Right kidney (tissue), 9 donors: ENCODE measurements at places on chromosomes 7 and 10.

DNA sequence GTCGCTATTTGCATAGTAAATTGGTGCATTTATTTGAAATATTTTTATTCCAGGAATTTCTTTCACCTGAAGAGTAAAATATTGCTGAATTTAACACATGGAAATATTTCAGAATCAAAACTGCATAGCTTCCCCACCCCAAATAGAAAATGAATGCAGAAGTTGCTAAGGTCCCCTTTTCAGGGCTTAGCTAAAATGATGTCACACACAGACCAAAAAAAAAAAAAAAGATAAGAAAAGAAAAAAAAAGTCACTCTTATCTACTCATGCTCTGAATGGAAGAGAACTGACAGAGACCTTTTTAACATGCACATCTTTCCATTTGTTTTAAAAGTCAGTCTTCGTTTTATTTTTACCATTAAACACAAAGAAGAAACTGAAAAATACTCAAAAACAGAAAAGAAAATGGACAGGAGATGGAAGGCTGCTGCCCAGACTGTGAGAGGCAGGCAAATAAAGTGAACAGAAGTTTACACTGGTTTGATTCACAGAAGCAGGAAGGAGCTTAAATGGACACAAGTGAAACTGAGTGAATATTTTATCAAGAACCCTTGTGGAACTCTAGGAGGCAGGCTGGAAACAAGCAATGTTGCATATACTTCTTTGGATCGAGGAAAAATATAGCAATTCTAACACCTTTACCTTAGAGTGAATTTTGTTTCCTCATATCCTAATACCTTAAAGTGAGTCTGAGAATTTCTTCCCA lies 32.0 kb downstream of the PSMC2 start:
- DNase-seq = no peak

DNA sequence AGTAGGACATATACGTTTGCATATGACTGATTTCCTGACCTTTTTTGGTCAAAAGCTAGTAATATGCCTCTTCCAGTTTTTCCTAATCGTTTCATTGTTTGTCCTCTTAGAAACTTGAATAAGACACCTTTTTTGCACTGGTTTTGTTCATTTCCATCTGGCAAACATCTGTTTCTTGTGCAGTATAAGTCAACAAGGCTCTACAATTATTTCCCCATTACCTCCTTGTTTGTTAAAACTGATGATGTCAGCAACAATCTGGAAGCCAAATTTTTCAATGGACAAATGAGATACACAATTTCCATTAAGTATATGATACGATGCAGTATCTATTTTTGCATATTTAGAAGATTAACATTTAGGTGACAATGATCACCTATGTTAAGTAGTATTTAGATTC lies 148.8 kb downstream of the NRBF2 start:
- DNase-seq = no peak

DNA sequence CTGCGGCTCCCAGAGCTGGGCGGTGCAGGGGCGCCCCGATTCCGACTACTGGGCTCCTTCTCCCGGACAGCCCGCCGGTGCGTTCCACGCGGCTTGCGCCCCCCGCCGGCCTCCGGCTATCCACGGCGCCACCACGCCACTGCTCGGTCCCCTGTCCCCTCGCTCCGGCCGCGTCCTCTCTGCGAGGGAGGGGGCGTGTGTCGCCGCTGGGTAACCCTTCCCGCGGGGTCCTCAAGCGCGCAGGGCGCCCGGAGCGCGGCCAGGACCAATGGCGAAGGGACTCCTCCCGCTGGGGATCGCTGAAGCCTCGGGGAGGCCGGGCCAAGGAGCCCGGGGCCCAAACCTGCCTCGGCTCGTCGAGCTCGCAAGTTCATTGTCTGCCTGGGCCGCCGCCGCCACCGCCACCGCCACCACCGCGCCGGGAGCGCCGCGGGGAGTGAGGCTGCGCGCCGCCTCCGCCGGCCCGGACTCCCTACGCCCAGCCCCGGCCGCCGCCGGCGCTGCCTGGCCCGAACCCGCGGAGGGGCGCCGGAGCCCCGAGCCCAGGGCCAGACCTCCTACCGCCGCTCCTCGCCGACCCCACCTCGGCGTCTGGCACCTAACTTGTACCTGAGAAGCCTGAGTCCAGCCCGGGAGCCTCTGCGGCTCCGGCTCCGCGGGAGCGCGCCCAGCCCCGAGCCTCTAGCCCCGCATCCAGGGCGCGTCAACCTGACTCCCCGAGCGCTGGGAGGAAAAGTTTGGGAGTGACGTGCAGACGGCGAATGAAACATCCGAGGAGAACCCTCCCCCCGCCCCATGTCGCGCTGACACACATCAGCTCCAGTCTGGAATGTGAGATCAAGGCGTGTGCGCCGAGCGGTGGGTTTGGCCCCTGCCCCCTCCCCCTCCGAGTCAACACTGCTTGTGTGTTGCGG lies at the start of gene CHST15:
CHST15 (minus strand) TSS at position 739 of the 914 bp plus-strand sequence. CDS start 47,386 bp downstream, outside the sequence.
- DNase-seq = peak; percentile 87

- no peak for DNase-seq
Measured at GRCh38 chr7:2950578-2950977, 93.1 kb downstream of the CARD11 start.

DNA sequence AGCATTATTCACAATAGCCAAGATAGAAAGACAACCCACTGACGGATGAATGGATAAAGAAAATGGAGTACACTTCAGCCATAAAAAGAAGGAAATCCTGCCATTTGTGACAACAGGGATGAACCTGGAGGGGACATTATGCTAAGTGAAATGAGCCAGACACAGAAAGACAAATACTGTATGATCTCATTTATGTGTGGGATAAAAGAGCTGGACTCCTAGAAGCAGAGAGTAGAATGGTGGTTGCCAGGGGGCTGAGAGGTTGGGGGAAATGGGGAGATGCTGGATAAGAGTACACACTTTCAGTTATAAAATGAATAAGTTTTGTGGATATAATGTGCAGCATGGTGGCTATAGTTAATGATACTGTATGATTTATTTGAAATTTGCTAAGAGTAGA lies 124.4 kb downstream of the SEC23IP start:
- DNase-seq = no peak

DNA sequence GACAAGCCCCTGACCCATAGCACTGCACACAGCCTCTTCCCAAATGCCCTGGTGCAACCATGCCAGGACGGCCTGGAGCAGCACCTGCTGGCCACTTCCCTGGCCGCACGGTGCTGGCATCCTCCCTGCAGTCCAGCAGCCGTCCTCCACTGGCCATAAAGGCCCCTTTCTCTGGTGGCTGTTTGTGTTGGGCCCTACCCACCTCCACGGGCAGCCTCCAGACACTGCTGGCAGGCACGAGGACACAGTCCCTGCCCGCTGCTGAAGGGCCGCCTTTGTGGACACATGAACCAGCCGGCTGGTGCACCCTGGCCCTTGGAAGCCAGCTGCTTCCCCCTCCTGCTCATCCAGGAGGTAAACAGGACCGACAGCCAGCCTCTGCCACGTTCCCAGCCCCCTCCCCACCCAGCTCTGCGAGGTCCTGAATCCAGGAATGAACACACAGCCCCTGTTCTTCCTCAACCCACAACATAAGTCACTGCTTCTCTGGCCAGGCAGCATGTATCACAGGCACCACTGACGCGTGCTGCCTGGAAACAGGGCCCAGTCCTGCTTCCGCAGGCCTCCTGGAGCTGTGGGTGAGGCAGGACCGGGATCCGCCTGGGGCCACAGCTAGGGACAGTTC lies 43.8 kb downstream of the SPOCK2 start:
- peak; percentile 66 for DNase-seq

GRCh38 chr10:29409241-29410054 lies 120.6 kb downstream of the LYZL1 start:
- peak; percentile 95 for DNase-seq

GRCh38 chr10:22913474-22914092 lies 14.3 kb upstream of the ARMC3 start:
- no peak for DNase-seq

DNA sequence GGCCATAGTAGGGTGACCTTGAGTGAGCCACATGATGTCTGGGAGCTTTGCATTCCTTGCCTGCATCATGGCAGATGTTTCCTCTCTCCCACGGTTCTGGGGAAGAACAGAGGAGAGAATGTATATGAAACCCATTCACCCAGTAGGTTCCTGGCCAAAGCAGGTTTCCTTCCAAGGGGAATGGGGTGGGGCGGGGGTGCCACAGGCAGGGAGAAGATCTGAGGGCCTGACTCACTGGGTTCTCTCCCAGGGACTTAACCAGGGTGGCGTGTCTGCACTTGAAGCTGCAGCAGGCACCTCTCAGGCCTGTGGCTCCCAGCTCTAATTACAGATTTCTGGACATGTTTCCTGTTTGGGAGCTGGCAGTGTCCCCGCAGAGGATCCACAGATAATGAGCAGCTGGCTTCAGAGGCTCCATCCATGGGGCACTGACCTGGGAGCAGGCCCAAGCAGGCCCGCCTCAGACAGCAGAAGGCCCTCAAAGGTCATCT lies 50.2 kb upstream of the ZMIZ1 start:
- no peak for DNase-seq

GRCh38 chr10:58574058-58574457 lies 61.4 kb downstream of the BICC1 start:
- DNase-seq = no peak

DNA sequence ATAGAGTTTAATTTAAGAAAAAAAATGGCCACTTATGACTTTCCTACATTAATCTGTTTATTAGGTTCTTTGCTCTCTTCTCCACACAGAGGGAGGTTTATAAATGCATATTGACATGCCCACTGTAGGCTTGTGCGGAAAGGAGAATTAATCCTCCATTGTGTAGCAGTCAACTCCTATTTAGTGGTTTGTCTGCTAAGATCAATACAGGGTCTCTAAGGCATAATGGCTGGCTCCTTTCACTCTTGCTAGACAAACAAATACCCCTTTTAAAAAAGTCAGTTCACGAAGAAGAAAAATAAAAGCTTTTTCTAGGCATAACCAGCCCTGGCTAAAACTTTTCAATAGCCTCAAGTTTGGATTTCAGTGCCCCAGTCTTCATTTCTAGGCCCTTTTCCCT lies 141.6 kb downstream of the TSPAN12 start:
- DNase-seq = no peak

DNA sequence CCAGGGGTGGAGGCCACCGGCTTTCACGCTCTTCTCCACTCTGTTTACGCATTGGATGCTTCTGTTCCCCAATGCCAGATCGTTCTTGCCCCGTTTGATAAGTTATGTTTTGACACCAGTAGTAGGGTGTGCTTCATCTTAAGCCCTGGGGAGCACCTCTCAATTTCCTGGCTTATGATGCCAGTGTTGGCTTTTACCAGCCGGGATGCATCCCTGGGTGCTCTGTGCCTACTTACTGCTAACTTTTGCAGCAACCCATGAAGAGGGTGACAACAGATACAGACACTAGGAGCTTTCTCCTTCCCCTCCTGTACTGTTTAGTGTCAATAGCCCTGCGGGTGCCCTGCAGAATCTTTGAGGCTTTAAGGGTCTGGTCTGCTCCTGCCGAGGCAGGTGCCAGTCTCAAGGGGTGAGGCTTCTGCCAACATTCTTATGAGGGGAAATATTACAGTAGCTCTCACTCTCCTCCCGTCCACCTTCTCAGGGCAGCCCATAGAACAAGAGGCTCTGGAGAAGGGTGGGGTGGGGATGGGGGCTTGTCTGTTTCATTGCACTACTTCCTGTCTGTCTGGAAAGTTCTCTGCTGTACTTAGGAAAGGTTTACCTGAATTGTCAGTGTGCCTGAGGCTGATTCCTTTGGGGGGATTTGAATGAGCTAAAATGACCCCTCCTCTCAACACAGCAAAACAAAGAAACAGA lies 23.3 kb downstream of the ADCY1 start:
- no peak for DNase-seq

- no peak for DNase-seq
Measured at GRCh38 chr7:103922407-103922806, 67.1 kb downstream of the RELN start.

DNA sequence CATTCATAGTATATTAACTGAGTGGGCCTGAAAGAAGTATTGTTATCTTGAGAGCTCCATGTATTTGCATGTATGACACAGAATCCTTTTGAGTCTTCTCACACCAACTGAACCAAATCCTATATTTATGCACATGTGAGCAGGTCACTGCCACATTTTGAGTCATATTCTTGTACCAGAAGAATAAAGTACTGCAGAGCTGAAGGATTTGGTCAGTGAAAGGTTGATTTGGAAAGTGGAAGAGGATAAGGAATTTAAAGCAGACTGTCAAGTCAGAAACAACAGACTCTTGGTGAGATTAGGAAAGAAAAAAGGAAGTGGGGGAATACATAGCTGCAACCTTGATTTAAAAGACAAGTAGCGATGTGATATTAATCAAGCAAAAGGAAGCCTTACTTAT lies 121.8 kb downstream of the ARID5B start:
- no peak for DNase-seq
